ENCODE measurements at places on chromosomes 16 and 17.

GRCh38 chr17:43791589-43791988, 11.4 kb downstream of the CFAP97D1 start:
- peak; percentile 36 for DNase-seq

GRCh38 chr16:80862160-80862705, 57.8 kb upstream of the CDYL2 start:
- no peak for DNase-seq

- DNase-seq, result no peak
Measured at GRCh38 chr17:20825539-20825938, 217.3 kb downstream of the USP22 start.

DNA sequence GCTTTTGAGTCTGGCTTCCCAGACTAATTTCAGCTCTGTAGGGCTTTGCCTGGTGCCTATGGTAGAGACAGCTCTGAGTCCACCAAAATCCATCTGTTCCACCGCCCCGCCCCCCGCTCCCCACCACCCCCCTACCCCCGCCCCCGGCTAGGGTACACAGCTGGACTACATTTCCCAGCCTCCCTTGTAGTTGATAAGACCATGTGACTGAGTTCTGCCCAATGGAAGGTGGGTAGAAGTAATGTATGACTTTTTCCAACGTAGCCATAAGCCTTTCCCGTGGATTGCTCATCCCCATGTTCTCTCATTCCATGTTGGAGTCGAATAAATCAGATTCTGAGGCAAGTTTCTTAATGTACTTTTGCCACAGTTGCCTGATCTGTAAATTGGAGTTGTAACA, 786.7 kb upstream of the EEF2KMT start:
- DNase-seq, result no peak

GRCh38 chr17:73683771-73684170, 39.5 kb upstream of the SDK2 start:
- no peak for DNase-seq

DNA sequence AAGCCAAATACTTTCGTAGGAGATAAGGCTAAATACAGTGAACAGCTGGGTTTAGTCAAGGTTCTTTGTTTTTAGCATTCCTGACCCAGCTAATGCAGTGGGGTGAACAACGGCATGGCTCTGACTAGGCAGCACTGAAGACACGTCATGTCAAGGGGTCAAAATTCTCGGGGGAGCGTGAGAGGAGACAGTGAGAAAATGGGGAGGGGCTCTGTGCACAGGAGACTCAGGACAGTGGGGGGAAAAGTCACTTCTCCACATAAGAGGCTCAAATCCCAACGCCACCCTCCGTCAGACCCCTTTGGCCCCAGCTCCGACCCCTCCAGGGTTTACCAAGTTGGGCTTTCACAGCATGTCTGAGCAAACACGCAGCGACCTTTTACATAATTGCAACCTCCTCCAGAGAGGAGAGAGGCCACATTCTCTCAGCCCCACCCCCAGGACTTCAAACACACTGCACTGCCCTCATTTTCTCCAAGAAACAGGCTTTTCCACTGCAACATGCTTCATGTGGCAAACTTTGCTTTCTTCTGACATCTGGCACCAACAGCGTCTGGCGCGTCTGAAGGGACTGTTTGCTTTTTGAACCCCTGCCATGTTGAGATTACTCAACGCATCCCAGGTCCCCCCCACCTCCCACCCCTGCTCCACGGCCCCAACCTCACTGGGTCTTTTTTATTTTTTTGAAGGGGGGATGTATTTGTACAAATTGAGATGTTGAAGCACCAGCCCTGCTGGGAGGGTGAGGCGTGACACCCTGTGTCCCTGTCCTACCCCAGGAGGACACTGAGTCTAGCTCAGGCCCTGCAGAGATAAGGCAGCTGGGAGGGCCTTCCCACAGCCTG, 30.0 kb downstream of the AXIN2 start:
- DNase-seq, result no peak

DNA sequence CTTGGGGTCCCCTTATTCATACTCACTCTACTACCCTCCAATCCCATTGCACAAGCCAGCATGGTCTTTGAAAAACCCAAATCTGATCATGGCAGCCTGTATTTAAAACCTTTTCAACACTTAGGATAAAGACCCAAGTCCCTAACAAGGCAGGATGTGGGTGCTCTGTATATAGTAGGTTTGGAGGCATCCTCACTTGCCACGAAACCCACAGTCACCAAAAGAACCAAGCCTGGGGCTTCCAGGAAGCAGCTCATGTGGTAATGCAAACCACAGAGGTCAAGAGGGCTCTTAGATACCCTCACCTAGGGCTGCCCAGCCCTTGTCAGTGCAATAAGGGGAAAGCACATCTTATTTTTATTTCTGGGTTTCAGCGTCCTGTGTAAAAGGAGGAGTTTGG, 218.6 kb upstream of the ASIC2 start:
- peak; percentile 1 for DNase-seq

- DNase-seq, result no peak
Measured at GRCh38 chr16:25606069-25606468, 85.7 kb upstream of the HS3ST4 start.

DNA sequence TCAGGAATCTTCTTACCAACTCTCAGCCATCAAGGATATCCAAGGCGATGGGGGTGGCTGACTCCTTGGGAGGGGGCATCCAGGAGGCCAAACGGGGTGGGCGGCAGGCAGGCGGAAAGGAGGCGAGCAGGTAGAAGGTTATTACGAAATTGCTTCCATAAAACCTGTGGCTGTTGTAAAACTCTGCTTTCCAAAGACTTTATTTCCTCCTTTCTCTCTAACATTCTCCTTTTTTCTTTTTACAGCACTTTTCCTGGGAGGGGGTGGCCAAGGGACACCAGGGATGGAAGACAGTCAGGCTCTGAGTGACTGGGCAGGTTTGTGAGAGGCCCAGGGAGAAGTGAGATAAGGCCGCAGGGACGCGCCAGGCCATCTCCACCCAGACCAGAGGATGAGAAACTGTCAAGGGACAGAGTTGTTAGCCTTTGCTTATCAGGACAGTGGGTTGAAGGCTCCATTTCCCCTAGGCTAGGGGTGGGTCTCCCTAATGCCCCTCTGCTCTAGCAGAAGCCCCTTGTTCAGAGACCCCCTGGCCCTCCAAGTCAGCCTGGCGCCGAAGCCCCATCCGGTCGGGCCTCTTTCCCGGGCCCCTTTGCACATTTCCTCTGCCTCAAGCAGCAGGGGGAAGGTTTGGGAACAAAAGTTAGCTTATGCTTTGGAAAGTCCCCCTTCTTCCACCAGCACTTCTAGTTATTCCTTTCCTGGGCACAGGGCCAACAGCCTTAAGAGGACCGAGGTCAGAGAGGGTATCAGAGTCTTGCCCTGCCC, 5.0 kb upstream of the HOXB9 start:
- no peak for DNase-seq

- DNase-seq, result no peak
Measured at GRCh38 chr17:72206376-72206775, 85.6 kb downstream of the SOX9 start.

GRCh38 chr16:86091976-86092375, 193.0 kb downstream of the IRF8 start:
- no peak for DNase-seq

GRCh38 chr17:9402590-9403199, 172.9 kb downstream of the STX8 start:
- DNase-seq, result peak; percentile 41

- DNase-seq, result no peak
Measured at GRCh38 chr17:869567-870525, 87.7 kb downstream of the MRM3 start.

All from CD4-positive, alpha-beta T cell treated with Interleukin-17A for 1 hour (primary cell).